Activated CD4-positive, alpha-beta T cell treated with anti-CD3 and anti-CD28 coated beads, Interleukin-2, amount 50 U/mL, for 4 hours (primary cell): ENCODE measurements at places on chromosomes 16 and 17.

DNA sequence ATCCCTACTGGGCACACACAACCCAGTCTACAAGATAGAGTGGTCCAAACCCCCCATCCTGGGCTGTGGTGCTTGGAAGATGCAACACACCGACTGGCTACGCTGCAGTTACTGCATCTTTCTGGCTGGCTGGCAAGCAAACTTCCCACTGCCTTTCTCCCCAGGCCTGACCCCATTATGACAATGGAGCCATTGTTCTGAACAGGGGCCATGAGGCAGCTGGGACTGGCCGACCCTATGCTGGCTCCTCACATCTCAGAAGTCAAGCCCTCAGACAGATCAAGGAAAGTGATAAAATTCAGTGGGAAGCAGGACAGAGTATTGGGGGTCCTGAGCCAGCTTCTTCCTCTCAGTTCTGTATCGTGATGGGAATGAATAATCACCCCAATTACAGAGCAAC is 364.1 kb upstream of the ASIC2 start:
- no peak for DNase-seq

DNA sequence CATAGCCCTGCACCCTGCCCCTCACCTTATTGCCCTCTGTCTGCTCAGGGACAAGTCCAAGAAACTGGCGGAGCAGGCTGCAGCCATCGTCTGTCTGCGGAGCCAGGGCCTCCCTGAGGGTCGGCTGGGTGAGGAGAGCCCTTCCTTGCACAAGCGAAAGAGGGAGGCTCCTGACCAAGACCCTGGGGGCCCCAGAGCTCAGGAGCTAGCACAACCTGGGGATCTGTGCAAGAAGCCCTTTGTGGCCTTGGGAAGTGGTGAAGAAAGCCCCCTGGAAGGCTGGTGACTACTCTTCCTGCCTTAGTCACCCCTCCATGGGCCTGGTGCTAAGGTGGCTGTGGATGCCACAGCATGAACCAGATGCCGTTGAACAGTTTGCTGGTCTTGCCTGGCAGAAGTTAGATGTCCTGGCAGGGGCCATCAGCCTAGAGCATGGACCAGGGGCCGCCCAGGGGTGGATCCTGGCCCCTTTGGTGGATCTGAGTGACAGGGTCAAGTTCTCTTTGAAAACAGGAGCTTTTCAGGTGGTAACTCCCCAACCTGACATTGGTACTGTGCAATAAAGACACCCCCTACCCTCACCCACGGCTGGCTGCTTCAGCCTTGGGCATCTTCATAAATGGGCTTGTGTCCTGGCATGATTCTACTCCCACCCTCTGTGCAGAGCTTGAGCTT is 6.3 kb upstream of the NFATC3 start:
- DNase-seq: no peak

DNA sequence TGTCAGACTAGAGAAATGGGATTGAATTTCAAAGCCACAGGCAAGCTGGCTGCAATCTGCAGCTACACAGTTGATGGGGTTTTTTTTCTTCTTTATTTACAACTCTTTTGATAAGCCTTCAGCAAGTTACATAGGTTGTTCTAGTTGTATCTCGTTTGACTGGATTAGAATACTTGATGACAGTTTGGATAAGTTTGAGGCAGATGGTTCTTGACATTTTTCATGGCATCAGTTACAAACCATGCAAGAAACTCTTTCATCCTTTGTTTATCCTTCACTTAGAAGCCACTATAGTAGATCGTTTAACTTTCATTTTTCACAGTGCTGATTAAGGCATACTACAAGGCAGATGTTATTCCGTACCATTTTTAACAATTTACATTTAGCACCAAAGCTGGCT is 238.9 kb downstream of the TOX3 start:
- DNase-seq: no peak

GRCh38 chr17:50318501-50319285 is 27.2 kb upstream of the XYLT2 start:
- no peak for DNase-seq

DNA sequence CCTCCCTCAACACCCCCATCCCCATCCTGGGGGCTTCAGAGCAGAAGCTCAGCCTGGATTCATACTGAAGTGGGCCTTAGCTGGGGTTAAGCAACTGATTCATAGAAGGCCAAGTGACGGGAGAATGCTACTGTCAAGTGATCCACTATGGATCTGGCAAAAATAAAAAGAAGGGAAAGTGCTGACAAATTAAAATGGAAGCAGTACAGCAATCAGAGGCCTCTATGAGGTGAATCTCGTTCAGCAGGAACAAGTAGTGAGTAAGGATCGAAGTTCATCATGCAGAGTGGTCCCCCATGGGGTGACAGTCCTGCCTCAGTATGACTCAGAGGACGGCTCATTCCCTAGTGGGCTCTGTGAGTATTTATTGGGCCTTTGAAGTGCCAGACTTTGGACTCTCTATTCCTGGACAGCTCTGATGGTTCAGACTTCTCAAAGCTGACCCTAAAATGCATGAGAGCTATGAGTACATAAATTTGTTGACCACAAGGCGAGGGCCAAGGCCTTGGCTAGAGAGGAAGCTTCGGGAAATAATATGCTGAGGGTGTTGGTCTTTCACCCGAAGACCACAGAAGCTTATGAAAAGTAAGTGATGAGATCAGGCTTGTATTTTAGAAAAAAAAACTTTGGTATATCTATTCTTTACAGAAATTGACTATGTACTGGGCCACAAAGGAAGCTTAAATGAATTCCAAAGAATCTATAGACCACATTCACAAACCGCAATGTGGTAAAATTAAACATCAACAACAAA is 5.3 kb upstream of the NSMCE1 start:
- peak; percentile 26 for DNase-seq

GRCh38 chr17:1498869-1499268 is 6.4 kb upstream of the MYO1C start:
- DNase-seq: no peak

- no peak for DNase-seq
Measured at GRCh38 chr16:87562201-87562600, 40.1 kb upstream of the JPH3 start.
